ENCODE measurements at places on chromosomes 12 and 14.
A peak's percentile ranks its signal among the peaks of the same experiment; 100 is the strongest.

- no peak for DNase-seq
These were observed 112.8 kb upstream of the IFNG-AS1 start for GRCh38 chr12:67876305-67876915.

DNA sequence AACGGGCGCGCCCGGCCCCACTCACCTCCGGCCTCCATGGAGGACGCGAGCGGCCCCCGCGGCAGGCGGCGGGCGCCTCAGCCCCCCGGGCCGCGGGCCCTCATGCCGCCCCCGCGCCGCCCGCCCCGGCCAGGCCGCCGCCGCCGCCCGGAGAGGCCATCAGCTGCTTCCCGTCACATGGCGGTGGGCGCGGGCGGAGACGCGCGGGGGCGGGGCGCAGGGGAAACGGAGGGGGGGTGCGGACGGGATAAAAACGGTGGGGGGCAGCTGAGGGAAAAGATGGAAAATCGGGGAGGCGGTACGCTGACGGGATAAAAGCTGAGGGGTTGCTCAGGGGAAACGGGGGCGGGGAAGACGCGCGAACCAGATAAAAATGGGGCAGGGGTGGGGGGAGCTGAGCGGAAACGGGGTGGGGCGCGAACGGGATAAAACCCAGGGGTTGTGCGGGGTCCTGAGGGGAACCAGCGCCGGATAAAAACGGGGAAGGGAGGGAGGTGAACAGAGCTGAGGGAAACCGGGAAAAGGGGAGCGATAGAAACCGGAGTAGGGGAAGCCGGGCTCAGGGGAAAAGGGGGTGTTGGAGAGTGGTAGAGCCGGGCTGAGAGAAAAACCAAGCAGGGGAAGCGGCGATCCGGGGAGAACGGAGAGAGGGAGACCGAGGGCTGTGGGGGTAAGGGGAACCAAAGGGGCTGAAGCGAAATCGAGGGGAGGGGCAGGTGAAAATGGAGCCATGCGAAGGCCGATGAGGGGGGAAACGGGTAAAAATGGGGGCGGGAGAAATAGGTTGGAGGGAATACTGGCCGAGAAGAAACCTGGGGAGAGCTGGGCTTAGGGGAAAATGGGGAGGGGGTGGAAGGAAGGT, at the start of gene WSB2:
Gene WSB2 (minus strand): TSS at position 169 of the 862 bp plus-strand sequence. CDS start 131 bp downstream, at position 38.
- DNase-seq = peak; percentile 57

- no peak for DNase-seq
These were observed 93.0 kb downstream of the KCNH5 start for GRCh38 chr14:62952226-62952625.

GRCh38 chr14:67485501-67486095, 2.9 kb downstream of the TMEM229B start:
- DNase-seq = peak; percentile 47

DNA sequence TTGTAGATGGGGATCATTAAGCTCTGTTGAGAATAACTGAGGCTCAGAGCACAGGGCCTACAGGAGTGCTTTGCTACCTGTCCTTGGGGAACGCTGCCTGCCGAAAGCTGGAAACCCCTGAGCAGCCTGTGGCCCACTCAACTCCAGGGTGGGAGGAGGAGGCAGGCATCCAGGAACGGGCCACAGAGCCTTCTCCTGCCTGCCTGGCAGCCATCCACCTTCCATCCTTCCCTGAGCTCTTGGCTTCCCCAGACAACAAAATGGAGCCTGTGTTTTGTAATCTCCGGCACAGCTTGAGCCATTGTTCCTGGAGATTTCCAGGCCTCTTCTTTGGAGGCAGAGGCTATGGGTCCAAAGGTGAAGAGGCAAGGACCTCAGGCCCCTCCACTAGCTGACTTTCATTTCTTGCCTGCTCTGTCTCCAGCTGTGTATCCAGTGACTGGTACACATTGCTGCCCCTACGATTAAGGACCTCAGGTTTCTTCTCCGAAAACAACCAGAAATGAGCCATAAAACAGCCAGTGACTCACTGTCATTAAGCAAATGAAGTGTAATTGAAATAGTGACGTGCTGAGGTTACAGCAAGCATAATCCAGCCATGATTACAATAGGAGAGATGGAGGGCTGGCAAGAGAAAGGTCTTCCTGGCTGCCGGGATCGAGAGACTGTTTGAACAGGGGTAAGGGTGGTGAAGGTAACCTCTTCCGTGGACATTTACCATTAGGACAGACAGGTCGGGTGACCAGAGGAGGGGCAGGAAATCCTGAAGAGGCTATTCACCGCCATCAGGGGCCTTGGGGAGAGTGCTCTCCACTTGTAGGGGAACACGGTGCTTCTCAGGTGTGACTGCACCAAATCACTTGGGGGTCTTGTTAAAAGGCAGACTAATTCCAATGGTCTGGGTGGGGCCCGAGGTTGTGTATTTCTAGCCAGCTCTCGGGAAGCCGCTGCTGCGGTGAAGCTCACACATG, 56.3 kb upstream of the KCNA5 start:
- DNase-seq = no peak

DNA sequence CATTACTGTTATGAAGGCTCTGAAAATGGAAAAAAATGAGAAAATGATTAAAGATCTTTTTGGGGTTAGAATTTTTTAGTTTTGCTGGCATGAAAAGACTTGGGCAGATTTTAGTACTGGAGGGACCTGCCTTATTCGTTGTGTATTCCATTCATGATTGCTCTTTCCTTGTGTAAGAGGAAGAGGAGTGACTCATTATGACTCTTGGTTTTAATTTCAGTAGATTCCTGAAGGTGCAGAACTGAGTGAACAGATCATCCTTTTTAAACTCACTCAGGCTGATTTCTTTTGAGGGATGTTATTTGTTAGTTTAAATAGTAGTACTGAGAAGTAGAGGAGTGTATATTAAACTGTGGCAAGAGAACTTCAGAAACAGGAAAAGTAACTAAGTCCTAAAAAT, 41.6 kb downstream of the AKAP6 start:
- peak; percentile 79 for DNase-seq

DNA sequence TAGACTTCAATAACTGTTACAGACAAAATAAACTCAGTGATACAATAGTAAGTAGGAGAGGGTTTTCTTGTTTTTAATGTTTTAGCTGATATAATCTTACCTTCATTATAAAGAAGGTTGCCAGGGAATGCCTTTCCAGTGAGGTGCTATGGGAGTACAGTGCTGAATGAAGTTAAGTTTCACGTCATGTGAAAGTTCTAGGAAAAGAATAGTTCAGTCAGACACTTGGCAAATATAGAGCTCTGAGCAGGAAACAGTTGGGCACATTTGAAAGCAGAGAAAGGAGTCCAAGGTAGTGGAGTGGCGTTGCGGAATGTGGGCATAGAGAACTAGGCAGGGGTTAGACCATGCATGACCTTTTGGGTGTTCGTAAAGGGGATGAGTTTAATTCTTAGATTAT, 88.6 kb upstream of the DCN start:
- no peak for DNase-seq

DNA sequence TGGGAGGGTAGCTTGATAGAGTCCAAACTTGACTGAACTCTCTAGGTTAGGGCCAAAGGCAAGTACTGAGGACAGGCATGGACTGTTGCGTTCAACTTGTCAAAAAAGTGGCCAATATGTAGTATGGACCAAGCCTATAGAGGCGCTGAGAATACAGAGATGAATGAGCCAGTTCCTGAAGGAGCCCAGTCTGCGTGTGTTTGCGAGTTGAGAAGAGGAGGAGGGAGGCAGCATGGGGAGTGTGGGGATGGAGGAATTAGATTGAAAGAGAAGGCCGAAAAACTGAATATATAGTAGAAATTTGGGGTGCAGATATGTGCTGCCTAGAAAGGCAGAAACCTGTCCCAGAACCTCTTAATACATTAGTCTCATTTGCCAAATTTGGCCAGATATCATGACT, 412.4 kb downstream of the PCNX1 start:
- no peak for DNase-seq

- no peak for DNase-seq
These were observed 12.7 kb upstream of the WDR89 start for GRCh38 chr14:63654346-63654745.

DNA sequence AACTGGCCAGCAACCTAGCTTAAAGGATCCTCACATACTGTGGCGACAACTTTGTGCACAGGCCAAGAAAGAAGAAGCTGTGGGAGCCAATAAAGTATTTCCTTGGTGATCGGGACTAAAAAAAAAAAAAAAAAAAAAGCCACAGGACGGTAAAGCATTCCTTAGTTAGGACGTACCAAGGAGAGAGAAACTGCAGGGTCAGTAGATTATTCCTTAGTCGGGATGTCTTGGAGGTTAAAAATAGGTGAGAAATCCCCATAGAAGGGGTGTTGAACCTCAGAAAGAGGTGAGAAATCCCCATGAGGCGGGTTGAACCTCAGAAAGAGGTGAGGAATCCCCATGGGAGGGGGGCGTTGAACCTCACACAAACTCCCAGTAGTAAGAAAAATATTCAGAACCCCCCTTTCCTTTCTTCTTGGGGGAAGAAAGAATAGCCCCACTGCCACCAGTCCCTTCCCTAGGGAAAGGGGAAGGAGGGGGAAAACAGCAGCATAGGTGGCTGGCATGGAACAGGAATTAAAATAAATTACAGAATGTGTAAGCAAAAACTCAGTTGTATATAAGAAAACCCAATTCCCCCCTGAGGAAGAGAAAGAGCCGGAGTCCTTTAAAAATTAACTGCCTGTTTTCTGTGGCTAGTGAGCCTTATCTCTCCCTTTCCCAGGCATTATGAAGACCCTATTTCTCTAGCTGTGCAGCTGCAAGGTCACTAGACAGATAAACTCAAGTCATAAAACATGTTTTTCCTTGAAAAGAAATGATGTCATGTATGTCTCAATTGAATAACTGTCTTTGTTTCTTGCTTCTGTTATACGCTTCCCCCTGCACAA, 26.8 kb downstream of the KLRK1 start:
- peak; percentile 52 for DNase-seq

DNA sequence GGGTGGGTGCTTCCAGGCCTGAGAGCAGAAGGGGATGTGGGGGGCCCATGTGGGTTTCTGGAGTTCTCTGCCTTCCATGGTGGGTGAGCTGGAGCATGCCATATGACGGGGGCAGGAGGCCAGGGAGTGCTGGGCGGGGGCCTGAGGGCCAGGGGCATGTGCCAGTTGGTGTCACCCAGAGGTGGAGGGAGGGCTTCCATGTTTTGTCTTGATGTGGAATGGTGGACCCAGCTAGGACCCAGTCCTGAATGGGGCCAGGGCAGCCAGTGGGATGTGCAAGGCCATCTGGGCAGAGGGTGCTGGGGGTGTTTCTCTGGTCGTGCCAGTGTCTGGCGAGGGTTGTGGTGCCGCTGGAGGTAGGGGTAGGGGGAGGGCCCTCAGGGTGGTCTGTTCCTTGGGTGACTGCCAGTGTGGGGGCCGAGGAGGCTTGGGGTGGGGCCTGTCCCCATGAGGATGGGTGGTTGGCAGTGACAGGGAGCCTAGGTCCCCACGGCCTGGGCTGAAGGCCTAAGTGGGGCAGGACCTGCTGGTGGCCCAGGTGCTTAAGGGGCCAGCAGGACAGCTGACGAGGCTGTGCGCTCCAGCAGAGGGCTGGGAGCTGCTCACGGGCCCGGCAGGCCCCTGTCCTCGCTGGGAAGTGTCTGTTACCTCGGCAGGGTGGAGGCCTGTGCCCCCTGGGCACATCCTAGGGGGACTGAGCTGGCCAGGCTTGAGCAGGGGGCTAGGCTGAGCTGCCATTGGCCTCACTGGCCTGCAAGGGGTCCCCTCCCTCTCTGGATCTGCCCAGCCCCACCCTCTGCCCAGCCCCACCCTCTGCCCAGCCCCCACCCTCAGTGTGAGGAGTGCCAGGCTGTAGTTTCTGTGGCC, 26.8 kb downstream of the CEP170B start:
- no peak for DNase-seq

DNA sequence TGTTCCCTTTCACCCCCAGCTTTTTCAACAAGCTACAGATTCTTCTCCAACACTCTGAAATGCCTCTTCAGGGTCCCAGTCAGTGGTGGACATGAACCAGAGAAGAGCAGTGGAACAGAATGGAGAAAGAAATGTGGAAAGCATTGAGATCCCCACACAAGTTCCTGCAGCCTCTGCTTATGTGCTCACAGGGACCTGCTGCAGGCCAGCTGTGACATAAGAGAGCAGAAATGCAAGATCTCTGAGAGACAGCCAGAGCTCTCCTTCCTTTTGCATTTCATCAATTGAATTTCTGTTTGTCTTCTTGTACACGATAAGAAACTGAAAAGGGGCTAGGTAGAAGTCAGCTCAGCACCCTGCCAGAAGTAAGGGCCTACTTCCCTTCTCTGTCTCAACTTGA, 6.2 kb downstream of the MDM1 start:
- DNase-seq = no peak

DNA sequence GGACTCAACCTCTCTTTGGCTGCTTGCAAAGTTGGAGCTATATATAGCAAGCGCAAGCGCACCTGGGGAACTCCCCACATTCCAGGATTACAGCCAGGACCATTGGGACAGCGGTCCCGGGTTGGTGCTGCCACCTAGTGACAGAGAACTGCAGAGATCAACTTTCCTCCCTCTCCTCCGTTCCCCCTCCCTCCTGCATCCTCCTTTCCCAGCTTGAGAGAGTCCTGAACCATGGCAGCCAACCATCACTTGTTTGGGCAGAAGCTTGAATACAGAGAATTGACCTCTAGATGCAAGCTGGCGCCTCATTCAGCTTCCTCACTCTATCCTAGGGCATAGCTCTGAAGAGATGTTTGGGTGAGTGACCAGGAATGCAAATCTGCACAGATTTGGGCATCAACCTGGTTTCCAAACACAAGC, 17.4 kb upstream of the FLVCR2 start:
- peak; percentile 78 for DNase-seq

GRCh38 chr14:29453045-29453444, 474.6 kb downstream of the PRKD1 start:
- no peak for DNase-seq

DNA sequence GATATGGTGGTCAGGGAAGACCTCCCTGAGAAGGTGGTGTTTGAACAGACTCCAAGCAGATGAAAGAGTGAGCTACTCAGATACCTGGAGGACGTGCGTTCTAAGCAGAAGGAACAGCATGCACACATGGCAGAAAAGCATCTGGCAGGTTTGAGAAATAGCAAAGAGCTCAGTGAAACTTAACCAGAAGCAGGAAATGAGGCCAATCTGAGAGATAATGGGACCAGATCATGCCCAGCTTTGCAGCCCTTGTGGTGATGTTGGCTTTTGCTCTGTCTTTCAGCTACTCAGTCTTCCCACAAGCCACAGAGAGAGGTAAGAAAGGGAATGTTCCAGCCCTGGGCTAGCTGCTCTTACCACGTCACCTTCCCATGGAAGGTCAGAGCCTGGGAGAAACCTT, 176.3 kb upstream of the GSC start:
- no peak for DNase-seq

GRCh38 chr14:81007131-81007530, 51.7 kb downstream of the TSHR start:
- DNase-seq = no peak

GRCh38 chr12:102740141-102740955, 176.7 kb downstream of the PAH start:
- DNase-seq = peak; percentile 47
